ENCODE measurements at places on chromosomes 13 and 19.

- no peak for DNase-seq
These were observed 2301.2 kb downstream of the PCDH9 start for GRCh38 chr13:64928696-64929499.

DNA sequence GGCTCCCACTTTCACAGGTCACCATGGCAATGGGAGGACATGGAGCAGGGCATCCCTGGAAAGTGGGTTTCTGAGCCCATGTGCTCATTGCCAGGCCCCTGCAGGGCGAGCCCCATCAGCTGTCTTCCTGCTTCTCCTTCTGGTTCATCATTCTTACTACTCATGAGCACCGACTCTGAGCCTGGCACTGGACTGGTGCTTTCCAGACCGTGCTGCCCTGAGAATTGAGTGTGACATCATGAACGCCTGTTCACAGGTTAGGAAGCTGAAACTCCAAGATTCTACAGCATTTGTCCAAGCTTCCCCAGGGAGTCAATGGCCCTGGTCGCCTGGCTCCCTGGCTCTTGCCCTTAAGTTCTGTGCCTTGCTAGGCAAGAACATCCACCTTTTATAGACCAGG, 210.4 kb upstream of the ZNF536 start:
- no peak for DNase-seq

- DNase-seq = no peak
These were observed 182.4 kb upstream of the UFM1 start for GRCh38 chr13:38167164-38167822.

DNA sequence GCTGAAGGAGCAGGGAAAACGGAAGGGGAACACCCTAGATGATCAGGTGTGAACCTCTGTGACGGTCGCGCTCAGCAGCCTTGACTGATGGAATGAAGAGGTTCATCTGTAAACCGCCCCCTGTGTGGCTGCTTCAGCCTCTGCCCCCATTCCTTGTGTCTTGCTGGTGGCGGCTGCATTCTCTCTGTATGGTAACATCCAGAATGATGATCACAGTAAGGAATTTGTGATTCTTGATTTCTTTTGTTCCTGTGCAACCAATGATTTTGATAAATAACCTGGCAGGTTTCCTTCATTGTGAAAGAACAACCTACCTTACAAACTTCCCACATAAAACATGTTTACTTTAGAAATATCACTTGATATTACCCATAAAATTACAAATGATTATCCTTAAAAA, 118.7 kb upstream of the MCF2L start:
- DNase-seq = no peak

- DNase-seq = no peak
These were observed 8.4 kb downstream of the ATP13A1 start for GRCh38 chr19:19655051-19655594.

DNA sequence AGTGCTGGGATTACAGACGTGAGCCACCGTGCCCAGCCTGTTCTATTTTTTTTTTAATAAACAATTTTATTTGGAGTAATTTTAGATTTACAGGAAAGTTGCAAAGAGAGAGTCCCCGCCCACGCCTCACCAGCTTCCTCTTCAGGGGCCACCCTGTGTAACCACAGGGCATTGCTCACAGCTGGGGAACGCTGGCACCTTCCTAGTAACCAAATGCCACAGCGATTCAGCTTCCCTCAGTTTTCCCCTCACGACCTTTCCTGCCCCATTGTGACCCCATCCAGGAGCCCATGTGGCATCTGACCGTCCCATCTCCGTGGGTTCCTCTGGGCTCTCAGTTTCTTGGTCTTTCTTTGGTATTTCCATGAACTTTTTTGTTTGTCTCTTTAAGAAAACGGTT, 83.9 kb downstream of the GNG7 start:
- DNase-seq = peak; percentile 69

- DNase-seq = no peak
These were observed 22.3 kb downstream of the AP3D1 start for GRCh38 chr19:2129022-2129421.

GRCh38 chr13:112727581-112727980, 37.7 kb downstream of the ATP11A start:
- no peak for DNase-seq

DNA sequence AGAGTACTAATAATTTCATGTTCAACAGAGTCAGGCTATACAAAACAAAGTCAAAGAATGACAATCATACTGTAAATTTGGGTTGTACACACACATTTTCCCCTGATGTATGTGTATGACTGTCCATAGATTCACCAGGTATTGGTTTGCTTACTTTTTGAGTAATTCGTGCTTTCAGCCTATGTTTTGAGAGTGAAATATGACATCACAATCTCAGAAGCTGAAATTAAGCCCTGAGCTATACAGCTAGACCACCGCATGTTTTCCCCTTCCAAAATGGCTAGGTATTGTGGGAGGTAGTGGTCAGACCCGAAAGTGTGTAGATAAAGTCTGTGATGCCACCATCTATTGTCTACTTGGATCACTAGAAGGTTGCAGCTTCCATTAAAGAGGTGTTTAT, 102.8 kb downstream of the KATNAL1 start:
- no peak for DNase-seq

- no peak for DNase-seq
These were observed 83.7 kb downstream of the NALCN start for GRCh38 chr13:101332583-101332982.

GRCh38 chr19:18439025-18439909, 1.3 kb upstream of the ISYNA1 start:
- DNase-seq = no peak

GRCh38 chr13:66665991-66666390, 564.1 kb downstream of the PCDH9 start:
- DNase-seq = no peak

- DNase-seq = no peak
These were observed 81.5 kb upstream of the MBNL2 start for GRCh38 chr13:97140611-97141010.

DNA sequence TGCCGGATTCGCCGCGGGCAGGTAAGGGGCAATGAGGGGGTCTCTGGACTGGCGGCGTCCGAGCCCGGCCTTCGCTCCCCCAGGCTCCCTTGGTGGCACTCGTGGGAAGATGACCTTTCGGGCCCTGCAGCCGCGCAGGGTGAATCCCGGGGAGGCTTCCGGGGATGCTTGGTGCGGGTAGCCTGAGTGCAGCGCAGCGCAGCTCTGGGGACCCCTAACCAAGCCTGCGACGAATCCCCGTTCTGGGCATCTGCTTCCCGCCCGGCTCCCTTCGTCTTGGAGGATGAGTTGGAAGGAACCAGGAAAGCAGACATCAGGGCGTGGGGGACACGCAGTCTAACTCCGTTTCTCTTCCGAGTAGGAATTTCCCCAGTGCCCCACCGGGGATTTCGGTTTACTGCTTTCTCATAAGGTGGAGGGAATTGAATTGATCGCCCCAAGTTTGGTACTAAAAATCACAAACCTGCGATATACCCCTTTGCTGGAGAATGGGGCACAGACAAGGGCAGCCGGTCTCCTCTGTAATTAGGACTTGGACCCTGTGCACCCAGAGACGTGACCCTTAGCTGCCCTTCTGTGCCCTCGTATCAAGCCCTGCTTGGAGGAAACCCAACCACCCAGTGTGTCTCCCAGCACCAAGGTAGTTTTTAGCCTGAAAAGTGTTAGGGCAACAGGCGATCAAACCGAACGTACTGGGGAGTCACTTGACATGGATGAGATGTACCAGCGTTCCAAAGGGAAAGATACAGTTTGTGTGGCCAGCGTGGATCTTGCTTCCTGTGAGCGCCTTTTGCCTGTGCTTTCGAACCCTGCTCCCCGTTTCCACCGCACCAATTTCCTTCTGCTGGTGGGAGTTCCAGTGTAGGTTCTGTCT, 1.0 kb downstream of the GPC5 start:
- no peak for DNase-seq

DNA sequence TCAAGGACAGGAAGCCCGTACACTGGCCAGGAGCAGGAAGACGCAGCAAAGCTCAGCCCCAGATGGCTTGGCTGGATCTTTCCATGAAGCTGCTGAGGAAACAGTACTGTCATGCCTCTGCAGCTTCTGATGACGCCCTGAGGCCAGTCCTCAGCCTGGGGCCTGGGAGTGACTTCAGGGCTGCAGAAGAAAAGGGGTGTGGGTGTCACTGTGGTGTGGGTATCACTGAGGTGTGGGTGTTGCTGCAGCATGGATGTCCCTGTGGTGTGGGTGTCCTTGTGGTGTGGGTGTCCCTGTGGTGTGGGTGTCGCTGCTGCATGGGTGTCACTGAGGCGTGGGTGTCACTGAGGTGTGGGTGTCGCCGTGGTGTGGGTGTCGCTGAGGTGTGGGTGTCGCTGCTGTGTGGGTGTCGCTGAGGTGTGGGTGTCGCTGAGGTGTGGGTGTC, 12.0 kb upstream of the GAS6 start:
- no peak for DNase-seq

GRCh38 chr13:94656766-94657165, 55.1 kb downstream of the GPR180 start:
- no peak for DNase-seq

GRCh38 chr13:109784590-109785140, 1.7 kb downstream of the IRS2 start:
- DNase-seq = peak; percentile 46

- DNase-seq = no peak
These were observed 216.8 kb downstream of the DIAPH3 start for GRCh38 chr13:59946944-59947343.

- no peak for DNase-seq
These were observed 135.0 kb downstream of the IER2 start for GRCh38 chr19:13284929-13285928.

DNA sequence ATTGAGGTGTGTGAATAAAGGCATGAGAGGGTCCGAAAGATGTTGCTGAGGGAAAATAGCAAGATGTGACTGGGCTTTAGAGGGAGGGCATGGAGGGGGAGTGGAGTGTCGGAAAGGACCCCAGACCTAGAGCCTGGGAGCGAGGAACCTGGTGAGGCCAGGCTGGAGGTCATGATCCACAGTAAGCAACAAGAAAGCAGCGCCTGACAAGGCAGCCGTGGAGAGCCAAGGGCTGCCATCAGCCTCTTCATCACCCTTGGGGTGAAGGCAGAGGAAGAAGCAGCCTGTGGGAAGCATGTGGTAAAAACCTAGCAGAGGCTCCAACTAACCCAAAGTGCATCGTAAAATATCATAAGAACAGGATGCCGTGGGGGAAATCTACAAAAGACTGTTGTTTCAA, 162.8 kb upstream of the SOX1 start:
- DNase-seq = no peak

GRCh38 chr13:23020246-23020843, 160.4 kb upstream of the SGCG start:
- DNase-seq = no peak

DNA sequence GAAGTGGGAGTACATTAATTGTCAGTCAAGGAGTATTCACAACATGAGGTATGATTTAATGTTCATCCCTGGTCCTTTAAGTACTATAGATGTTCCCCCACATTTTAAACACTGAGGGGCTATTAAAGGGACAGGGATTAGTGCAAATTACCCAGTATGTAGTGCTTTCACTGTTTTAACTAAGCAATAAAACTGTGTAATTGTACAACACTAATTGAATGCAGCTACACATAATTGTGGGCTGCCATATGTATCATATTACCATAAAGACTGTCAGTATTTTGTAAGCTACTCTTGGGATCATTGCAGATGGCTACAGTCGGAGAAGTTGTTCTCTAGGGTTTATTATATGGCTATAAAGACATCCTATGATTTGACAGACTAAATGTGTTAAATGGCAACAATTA, 316.6 kb downstream of the DCLK1 start:
- DNase-seq = no peak

DNA sequence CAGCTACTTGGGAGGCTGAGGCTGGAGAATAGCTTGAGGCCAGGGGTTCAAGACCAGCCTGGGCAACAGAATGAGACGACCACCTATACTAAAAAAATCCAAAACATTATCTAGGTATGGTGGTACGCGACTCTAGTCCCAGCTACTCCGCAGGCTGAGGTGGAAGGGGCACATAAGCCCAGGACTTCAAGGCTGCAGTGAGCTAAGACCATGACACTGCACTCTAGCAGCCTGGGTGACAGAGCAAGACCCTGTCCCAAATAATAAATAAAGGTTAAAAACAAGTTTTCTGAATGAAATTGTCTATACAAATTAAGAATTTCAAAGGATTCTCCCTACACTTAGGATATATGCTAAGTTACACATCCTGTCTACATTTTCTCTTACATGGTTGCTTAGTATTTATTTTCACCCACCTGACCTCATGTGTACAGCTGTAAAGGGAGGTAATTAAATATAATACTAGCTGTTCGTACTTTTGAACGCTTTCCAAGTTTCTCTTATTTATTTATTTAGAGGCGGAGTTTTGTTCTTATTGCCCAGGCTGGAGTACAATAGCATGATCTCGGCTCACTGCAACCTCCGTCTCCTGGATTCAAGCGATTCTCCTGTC, 1.6 kb downstream of the SLC25A30 start:
- no peak for DNase-seq

GRCh38 chr19:7288977-7289376, 5.2 kb downstream of the INSR start:
- no peak for DNase-seq

- no peak for DNase-seq
These were observed 14.8 kb downstream of the STX10 start for GRCh38 chr19:13135068-13136062.

DNA sequence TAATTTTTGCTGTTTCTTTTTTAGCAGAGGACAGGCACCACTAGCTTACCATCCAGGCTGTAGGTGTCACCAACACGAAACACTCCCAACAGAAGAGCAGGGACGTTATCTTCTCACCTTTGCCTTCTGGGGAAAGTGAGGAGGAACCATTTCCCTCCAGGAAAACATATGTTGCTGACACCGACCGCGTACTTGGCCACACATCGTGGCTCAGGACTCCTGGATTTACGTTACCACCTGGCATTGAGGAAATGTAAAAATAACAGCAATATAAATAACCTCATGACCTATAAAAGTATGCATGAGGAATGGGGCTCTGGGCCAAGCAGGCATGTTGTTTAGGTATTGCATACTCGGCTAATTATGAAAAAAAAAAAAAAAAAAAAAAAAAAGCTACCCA, 525.1 kb downstream of the MYO16 start:
- no peak for DNase-seq

GRCh38 chr19:43790587-43790986, 9.8 kb upstream of the KCNN4 start:
- DNase-seq = no peak
